ENCODE measurements at places on chromosomes 2 and 18.

DNA sequence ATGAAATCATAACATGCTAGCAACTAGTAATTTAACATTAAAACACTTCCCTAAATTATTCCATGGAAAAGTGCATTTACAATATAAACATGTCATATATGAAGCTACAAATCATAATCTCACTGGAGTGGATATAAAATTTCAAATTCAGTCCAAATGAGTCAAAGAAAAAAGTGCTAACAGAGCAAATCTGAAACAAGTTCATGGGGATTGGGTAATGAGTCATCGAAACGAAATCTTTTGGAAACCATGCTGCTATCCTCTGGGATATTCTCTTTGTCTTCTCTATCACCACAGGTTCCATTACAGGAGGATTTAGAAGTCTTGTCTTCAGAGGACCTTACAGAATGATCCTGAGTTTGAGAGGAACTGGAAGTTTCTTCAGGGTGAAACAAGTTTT is 34.1 kb downstream of the STK17B start:
- no peak for DNase-seq

DNA sequence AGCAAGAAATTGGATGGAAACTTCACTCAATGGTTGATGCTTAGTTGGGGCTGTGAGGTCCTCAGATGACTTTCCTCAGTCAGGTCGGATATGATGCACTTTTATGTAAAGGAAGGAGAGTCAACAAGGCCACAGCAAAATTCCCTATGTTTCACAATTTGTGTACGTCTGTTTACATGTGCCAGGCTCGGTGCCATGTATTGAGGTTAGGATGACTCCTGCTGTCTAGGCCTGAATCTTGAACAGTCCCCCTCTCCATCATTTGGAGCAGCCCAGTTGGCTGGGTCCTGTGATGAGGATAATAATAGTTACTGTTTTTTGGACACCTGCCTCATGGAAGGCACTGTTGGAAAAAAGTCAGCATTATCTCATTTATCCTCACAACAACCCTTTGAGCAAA is 43.1 kb downstream of the VSNL1 start:
- DNase-seq: no peak

DNA sequence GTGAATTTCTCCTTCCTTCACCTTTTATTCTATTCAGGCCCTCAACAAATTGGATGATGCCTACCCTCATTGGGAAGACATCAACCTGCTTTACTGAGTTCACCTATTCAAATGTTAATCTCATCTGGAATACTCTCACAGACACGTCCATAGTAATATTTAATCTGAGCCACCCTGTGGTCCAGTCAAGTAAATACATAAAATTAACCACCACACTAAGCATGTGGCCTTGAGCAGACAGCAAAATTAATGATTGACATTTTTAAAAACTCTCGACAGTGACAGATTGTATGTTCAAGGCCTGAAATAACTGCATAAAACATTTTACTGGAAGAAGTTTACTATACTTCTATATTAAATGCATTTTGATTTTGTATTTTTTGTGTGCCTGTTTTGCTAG is 540.6 kb upstream of the GCFC2 start:
- DNase-seq: peak; percentile 6

DNA sequence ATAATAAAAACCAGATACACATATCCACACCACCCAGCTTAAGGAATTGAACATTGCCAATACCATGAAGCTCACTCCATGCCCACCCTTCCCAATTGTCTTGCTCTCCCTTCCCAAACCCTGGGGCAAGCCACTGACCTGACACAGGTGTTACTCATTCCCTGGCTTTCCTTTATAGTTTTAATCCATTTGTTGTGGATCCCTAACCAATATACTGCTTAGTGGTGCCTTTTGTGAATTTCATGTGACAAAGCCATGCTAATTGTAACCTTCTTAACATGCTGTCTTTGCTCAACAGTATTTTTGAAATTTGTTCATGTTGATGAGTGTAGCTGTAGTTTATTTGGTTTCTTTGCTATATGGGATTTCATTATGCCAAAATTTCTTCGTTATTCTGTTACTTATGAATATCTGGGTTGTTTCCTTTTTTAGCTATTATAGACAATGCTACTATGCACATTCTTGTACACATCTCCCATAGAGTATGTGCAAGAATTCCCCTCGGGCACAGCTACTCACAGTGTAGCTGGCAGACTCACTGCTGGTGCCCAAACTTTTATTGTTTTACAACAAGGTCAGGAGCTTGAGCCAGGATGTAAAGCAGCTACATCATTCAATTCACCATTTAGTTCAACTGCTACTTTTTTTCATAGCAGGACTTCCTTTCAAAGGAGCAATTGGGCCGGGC is 90.8 kb upstream of the ATL2 start:
- no peak for DNase-seq

DNA sequence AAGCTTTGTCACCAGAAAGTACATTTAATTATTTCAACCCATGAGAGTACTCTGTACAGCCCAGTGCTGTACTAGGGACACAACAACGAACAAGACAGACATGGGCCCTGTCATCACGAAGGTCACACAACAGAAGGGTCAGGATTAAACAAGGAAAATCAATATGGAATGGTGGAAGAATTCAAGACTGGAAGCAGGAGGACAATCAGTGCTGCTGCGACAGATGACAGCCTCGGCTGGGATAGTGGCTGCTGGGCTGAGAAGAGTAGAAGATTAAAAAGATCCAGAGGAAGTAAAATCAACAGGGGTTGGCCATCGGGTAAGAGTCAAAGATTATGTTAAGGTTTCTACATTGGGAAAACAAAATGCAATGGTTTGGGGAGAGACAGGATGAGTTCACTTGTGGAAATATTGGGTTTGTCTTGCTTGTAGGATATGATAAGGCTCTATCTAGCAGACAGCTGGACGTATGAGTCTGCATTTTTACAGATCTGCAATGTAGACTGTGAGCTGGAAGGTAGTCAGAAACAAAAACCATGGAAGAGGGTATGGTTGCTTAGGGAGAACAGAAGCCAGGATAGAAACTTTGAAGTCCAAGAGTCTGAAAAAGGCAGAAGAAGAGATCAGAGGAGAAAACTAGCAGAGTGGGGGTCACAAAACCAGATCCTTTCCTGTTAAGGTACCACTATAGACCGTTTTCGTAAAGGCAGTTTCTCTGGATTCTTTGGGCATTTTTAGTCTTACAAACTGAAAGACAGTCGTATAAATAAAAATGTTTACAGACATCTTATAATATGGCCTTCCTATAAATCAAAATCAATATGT is 84.1 kb downstream of the PRELID3A start:
- DNase-seq: peak; percentile 90

DNA sequence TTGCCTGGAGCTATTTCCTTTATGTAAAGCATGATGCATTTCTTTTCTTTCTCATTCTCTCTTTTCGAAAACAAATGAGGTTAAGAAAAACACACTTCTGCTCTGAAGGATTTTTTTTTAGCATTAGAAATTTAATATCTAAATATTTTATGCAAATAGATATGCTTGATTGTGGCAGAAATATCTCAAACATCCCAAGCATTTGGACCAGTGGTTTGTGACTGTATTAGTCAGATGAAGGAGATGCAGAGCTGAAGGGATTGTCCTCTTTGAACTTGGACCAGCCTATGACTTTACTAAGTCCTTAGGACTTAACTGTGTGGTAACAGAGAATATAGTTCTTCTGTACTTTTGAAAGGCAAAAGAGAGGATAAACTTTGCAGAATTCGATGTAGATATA is 335.9 kb upstream of the NT5C1B start:
- DNase-seq: no peak

GRCh38 chr2:180924063-180924462 is 56.3 kb upstream of the UBE2E3 start:
- no peak for DNase-seq

DNA sequence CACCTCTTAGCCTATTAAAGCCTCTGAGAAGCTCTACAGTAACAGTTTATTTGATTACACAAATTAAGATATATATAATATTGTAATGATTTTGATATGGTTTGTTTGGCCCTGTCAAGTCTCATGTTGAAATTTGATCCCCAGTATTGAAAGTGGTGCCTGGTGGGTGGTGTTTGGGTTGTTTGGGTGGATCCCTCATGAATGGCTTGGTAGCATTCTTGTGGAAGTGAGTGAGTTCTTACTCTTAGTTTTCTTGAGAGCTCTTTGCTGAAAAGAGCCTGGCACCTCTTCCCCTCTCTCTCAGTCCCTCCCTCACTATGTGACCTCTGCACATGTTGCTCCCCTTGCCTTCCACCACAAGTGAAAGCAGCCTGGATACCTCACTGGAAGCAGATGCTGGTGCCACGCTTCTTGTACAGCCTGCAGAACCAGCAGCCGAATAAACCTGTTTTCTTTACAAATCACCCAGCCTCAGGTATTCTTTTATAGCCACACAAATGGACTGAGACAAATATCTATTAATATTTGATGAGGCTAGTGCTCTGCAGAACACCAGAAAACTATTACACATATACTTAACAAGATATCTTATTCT is 52.8 kb downstream of the SLC4A10 start:
- DNase-seq: no peak

DNA sequence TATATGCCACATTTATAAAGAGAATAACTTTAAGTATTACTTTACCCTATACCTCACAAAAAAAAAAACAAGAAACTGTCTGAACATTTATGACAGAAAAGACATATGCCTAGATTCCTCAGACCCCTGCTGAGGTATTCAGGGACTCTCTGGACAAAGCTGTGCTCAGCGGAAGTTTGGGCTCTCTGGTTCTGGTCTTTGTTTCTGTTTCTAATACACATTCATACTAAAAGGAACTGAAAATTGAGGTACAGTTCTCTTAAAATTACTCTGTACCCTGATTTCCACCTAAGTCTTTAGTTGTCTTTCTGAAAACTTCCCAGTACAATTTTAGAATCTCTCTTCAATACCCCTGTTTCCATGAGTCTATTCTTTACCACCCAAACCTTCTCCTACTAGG is 160.3 kb downstream of the IKZF2 start:
- no peak for DNase-seq

GRCh38 chr2:31728406-31729064 is 147.8 kb upstream of the SRD5A2 start:
- no peak for DNase-seq

GRCh38 chr2:8627692-8628085 is 54.2 kb upstream of the ID2 start:
- no peak for DNase-seq

DNA sequence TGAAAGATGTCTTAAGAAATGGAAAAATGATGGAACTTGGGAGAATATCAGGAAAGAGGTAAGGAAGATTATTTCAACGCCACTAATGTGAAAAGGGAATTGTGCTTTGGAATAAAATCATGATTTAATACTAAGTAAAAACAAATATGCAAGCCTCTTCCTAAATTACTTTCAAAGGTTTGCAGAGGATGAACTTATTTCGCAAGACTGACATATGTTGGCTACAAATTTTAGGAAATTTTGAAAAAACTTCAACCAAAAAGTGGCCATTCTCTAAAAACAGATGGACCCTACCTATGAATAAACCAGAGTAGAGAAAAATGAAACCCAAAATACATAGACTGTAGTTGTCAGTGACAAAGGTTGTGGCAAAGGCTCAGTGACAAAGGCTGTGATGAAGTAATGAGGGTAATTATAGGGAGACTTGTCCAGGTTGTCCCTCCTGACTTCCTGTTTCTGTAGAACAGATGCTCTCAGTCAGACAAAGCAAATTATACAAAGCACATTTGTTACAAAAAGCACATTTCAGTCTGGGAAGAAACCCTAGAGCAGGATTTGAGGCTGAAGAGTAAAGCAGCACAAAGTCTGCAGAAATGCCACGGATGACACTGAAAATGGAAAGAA is 39.5 kb downstream of the SFT2D3 start:
- no peak for DNase-seq

- DNase-seq: no peak
Measured at GRCh38 chr2:156399224-156399949, 36.8 kb upstream of the GPD2 start.

DNA sequence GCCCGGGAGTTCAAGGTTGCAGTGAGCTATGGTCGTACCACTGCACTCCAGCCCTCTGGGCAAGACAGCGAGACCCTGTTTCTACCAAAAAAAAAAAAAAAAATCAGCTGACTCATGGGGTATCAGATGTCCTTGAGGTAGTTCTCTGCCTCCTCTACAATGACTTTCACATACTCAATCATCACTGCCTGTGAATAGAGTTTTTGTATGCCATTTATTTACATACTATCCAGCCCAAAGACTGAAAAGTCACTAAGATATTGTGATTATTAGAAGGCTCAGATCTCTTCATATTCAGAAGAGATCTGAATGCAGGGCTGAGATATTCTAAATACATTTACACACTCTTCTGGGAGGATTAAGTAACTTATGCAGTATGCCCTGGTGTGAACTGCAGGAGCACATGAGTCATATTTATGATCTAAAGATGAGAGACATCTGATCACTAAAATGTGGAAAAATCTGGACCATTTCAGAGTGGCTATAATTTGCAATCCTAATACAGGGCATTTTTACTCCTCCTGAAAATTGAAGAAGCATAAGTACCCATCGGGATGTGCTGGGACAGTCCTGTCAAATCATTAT is 38.9 kb downstream of the KLF7 start:
- DNase-seq: no peak

DNA sequence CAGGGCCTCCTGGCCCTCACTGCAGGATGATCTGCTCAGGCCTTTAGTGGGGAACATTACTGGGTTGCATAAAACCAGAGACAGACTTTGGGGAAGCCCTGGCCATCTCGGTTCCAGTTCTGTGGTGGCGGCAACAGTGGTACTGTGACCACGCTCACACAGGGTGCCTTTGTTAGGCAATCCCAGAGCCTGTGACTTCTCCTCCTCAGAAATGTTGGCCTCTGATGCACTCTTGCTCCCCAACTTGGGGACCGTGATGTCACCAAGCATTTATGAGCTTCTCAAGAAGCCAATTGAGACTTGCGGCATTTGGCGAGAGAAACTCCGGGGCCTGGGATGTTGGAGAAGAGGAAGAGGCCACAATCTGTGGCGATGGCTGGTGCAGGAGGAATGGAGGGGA is 80.9 kb upstream of the PKDCC start:
- DNase-seq: no peak

DNA sequence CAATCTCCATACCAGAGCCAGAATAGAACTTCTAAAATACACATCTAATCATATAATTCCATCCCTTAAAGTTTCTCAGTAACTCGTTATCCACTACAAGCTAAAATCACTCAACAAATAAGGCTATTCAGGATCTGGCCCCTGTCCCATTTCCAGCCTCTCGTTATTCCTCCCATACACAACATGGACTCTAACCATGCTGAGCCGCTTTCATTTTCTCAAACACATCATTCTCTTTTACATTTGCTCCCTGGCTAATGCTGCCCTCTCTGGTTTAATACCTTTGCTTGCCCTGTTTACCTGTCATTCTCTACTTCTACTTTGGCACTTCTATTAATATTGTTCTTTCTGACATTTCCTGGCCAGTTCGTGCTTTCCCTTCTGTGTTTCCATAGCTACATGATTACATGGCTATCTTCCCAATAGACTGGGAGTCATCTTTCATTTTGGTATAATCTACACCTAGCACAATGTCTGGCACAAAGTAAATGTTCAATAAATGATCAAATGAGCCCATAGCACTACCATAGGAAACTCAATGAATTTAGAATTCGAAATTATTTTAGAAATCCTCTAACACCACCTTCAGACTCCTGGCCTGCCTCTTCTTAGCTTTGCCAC is 163.6 kb upstream of the VRK2 start:
- DNase-seq: no peak

GRCh38 chr2:10220902-10221391 is 81.8 kb upstream of the HPCAL1 start:
- DNase-seq: no peak

Measured in OCI-M1 (cell line).